ENCODE measurements at places on chromosomes 2 and 18.

DNA sequence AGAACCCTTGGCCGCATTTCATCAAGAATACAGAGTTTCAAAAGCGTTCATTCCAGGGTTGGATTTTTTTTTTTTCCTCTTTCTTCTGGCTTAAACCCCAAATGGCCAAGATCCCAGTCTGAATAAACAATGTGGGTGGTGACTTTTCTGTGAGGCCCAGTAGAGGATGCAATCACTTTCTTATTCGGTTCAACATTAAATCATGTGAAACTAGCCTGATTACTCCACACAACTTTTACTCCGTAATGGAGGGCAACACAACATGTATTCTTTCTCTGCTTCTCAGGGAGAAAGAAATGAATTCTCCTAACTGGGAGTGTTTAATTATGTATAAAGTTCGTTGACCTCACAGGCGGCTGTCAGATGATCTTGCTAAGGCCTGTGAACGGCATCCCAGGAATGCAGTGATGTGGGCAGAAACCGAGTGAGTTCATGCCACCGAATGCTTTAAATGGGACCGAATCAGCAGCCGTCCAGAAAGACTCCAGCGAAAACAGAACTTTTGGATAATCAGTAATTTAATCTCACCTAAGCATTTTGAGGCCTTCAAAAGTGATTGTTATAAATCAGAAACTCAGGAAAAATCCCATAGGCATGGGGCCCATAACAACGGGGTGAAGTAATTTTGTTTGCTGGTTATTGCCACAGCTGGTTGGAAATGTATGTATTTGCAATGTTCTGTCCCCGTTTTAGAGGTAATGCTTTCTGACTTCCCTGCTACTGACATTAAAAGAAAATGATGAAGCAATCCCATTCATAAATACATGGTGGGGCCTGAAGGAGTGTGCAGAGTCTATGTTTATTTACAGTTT lies 81.5 kb downstream of the BCL2 start:
- DNase-seq = peak; percentile 56

- DNase-seq = no peak
Observed at GRCh38 chr2:2735041-2735440, 404.0 kb upstream of the MYT1L start.

DNA sequence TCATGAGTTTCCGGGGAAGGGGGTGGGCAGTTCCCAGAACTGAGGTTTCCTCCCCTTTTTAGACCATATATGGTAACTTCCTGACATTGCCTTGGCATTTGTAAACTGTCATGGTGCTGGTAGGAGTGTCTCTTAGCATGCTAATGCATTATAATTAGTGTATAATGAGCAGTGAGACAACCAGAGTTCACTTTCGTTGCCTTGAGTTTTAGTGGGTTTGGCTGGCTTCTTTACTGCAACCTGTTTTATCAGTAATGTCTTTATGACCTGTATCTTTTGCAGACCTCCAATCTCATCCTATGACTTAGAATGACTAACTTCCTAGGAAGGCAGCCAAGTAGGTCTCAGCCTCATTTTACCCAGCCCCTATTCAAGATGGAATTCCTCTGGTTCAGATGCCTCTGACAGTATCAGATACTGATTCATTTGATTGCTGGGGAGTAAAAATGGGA lies 447.3 kb downstream of the XIRP2 start:
- DNase-seq = no peak

DNA sequence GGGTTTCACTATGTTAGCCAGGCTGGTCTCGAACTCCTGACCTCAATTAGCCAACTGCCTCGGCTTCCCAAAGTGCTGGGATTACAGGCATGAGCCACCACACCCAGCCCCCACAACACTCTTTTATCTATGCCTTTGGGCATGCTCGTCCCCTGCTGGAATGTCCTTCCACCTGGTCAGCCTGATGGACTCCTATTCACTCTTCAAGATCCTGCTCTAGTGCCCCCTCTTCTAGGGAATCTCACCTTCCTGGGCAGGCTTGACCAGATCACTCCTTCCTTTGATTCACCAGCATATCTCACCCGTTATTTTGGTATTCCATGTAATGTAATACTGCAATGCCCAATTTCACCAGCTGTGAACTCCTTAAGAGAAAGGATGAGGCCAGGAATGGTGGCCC lies 13.9 kb upstream of the SLC66A3 start:
- no peak for DNase-seq

DNA sequence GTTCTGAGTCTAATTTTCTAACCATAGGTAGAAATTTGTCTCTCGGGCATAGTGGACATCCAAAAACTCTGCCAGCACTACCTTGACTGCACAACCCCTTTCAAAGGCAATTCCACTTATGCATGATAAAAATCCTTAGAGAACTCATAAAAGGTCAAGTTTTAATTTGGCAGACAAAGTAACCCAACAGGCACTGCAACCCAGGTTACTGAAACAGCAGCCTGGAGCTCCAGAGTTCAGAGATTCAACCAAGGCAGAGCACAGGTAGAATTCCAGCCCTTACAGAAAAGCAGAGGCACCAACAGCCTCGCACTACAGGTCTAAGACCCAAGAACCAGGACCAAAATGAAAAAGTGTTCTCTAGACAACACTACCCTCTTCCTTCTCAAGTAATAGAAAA lies 1.8 kb downstream of the DTNB start:
- DNase-seq = no peak

GRCh38 chr2:55118643-55119083 lies 68.4 kb upstream of the RTN4 start:
- no peak for DNase-seq

GRCh38 chr2:201558232-201558631 lies 85.1 kb downstream of the TMEM237 start:
- DNase-seq = no peak

- DNase-seq = no peak
Observed at GRCh38 chr2:172278667-172279066, 148.7 kb upstream of the ITGA6 start.

DNA sequence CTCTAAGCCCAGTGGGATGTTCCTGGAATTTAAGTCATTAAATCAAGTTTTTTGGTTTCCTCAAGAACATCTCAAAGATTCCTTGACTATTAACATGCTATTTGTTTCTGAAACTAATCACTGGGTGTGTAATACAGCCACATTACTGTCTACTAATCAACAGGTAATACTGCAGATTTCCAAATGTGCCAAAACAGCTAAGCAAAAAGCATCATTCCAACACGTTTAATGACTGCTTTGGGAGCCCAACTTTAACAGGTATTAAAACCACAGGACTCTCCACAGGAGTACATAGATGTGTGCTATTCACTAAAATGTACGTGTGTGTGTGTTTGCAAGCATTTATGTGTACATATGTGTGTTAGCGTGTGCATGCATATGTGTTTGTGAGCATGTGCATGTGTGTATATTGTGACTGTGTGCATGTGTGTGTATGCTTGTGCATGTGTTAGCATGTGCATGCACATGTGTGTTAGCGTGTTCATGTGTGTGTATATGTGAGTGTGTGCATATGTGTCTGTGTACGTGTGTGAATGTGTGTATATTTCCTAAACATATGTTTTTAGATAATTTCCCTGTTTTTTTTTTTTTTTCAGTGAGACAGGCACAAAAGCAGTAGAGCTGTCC lies 80.7 kb downstream of the BCL11A start:
- DNase-seq = no peak

DNA sequence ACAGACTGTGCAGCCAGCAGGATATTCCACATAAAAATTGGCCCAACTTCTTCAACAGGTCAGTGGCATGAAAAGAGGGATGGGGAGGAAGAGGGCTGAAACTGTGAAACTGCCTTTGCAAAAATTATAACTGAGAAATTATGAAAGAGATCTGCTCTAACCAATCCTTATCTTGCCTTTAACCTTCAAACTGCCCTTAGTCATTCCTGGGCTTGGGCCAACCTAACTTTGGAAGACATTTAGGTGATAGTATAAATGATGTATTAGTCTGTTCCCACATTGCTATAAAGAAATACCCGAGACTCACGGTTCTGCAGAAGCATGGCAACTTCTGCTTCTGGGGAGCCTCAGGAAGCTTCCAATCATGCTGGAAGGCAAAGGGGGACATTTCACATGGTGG lies 74.5 kb downstream of the RPL31 start:
- no peak for DNase-seq

DNA sequence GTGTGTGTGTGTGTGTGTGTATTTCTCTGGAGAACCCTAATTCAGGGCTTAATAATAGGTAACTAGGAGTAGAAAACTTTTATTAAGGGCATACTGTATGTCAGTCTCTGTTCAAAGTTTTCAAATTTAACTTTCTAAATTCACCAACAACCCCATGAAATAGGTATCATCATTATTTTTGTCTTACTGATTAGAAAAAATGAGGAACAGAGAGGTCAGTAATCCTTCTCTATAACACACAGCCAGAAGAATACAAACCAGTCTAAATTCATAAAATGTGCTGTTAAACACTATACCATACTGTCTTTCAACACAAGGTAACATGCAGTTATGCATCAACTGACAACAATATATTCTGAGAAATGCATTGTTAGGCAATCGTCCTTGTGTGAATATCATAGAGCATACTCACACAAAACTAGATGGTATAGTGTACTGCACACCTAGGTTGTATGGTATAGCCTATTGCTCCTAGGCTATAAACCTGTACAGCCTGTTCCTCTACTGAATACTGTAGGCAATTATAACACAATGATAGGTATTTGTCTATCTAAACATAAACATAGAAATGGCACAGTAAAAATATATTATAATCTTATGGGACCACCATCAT lies 143.1 kb downstream of the PTH2R start:
- DNase-seq = no peak

GRCh38 chr2:241566468-241566867 lies 7.9 kb downstream of the BOK start:
- no peak for DNase-seq

DNA sequence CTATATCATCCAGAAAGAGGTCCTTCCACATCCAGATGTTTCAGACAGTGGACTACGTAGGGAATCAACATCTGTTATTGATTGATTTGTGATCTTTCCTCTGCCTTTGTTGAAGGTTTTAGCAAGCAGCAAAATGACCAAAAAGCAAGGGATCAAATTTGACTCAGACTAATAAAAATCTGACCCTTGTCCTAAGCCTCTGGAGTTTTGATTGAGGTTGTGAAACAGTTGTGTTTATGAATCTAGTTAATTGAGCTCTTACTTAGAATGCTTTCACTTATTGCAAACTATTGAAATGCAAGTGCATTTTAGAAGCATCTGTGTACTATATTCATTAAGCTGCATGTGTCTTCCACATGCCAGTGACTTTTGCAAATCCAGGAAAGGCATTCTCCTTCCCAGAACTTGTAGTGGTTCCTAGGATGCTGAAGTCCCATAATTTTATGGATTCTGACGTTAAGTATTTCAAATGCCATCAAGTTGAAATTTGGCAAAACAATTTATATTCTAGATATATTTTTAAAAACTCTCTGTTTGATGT lies 116.0 kb downstream of the MTX2 start:
- DNase-seq = no peak

- DNase-seq = no peak
Observed at GRCh38 chr2:57205241-57205640, 841.4 kb upstream of the VRK2 start.

DNA sequence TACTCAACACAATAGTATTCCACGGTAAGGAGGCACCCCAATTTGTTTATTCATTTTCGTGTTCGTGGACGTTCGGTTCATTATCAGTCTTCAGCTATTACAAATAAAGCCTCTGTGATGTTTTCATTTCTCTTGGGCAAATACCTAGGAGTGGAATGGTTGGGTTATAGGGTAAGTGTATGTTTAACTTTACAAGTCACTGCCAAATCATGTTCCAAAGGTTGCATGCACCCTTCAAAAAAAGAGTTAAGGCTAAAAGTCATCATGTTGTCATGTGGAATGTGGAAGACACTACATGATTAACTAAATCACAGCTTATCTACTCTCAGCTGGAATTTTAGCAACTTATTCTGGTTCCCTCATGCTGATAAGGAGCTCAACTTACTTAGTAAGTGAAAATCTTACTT lies 15.8 kb downstream of the INO80C start:
- DNase-seq = no peak

DNA sequence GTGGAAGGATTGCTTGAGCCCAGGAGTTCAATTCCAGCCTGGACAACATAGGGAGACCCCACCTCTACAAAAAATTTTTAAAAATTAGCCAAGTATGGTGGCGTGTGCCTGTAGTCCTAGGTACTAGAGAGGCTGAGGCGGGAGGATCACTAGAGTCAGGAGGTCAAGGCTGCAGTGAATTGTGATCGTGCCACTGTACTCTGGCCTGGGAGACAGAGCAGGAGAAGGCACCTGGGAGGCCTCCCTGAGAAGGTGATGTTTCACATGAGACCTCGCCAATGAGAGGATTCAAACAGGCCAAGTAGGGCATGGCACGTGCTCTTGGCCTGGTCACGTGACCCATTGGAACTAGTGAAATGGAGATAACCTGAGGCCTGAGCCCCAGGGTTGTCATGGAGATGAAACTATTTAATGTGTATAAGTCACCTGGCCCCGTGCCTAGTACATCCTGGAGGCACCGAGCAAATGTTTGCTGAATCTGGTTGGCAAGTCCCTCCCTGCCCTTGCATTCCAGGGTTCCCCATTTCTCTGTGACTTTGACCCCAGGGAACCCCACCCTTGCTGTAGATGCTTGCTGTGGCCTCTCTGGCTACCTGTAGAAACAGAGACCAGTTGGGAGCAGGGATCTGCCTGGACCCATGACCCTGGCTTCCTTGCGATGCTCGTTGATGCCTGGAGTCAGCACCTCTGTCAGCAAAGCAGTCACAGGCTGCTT lies 26.1 kb upstream of the ROCK2 start:
- DNase-seq = peak; percentile 87

DNA sequence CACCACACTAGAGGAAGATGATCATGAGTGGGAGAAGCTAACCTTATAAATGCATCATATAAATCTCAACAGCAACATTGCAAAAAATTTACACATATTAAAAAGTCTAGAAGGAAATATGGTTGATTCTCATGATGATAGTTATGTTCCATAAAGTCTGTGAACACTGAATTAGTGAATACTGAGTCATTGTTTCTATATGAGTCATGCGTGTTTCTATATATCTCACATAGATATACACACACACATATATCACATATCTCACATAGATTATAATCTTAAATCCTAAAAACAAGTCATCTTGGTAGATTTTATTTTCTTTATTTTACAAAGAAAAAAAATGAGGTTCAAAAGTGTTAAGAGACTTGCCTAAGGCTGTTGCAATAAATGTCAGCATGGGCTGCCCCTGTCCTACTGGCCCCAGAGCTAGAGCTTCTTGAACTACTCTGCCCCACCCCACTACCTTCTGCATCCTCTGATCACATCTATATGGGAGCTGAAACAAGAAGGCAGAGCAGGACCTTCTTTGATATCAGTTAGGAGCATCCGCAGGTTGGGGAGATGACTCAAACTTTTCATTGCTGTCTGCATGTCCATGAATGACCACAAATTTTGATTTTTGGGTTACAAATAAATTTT lies 81.8 kb upstream of the ADAM23 start:
- no peak for DNase-seq

GRCh38 chr2:110101901-110102803 lies 13.5 kb downstream of the MALL start:
- DNase-seq = peak; percentile 29

GRCh38 chr2:48723129-48723528 lies 32.4 kb downstream of the LHCGR start:
- no peak for DNase-seq

DNA sequence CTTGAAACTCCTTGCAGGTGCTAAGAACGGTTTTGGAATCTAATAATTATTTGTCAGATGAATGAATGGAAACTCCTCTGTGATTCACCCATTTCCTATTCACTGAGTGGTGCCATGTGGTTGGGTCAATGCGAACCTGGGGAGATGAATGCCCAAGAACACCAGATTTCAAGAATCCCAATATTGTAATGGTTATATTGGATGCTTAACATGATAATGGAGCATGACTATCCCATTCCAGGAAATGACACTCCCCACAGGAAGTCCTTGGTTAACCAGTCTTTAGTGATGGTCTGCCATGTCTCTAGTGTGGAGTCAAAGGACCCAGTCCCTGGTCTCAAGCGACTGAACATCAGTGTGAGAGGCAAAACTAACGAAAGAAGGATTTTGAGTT lies 67.9 kb upstream of the ST3GAL5 start:
- no peak for DNase-seq

Measured in A549 (cell line).